NCI-H146 (cell line): ENCODE measurements at places on chromosomes 11 and 22.

DNA sequence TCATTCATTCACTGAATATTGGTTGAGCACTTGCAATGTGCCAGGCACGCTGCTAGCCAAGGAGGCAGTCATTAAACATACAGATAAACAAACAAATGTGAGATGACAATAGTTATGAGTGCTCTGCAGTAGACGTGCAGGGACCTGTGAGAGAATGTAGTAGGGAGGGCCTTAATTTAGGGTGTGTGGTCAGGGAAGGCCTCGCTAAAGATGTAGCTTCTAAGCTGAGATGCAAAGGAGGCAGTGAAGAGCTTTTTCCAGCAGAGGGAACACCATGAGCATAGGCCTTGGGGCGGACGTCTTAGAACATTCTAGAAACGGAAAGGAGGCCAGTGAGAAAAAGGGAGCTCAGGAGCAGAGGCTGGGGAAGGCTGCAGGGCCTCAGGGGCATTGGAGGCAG is 789 bp upstream of the NCF4 start:
- DNase-seq: no peak

DNA sequence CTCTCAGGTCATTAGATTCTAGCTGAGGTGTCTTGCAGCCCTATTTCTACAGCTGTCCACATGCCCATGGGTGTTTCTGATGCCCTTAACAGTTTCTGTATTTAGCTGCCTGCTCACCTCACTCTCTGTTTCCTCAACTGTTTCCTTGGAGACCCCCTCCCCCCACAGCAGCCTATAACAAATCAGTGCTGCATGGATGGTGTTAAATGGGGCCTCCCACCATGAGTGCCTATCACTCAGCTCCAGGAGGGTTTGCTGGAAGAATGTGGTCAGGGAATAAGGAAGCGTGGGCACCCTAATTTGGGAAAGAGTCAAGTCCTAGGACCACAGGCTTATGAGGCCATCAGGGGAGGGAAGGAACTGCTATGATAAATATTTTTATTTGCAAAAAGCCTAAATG is 8.6 kb downstream of the KLHL35 start:
- no peak for DNase-seq

DNA sequence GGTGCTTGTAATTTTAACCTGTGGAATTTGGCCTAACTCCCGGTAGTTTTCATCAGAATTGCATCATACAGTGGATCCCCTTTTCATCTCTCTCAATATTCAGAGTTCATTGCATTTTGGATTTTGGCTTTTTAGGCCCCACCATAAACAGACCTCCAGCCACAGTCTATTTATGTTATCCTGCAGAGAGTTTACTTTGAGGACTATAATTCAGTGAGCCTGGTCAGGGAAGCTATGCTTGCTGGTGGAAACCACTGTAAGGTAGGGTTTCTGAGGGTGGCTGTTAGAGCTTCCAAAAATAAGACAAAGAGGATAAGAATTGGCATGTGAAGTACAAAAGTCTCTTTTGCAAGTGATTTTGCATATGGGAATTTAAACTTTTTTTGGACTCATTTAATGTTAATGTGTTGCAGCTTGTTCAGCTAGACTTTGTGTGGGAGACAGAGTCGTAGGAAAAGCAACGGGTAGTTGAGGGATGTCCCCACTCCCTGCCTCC is 34.8 kb upstream of the DDI1 start:
- no peak for DNase-seq

DNA sequence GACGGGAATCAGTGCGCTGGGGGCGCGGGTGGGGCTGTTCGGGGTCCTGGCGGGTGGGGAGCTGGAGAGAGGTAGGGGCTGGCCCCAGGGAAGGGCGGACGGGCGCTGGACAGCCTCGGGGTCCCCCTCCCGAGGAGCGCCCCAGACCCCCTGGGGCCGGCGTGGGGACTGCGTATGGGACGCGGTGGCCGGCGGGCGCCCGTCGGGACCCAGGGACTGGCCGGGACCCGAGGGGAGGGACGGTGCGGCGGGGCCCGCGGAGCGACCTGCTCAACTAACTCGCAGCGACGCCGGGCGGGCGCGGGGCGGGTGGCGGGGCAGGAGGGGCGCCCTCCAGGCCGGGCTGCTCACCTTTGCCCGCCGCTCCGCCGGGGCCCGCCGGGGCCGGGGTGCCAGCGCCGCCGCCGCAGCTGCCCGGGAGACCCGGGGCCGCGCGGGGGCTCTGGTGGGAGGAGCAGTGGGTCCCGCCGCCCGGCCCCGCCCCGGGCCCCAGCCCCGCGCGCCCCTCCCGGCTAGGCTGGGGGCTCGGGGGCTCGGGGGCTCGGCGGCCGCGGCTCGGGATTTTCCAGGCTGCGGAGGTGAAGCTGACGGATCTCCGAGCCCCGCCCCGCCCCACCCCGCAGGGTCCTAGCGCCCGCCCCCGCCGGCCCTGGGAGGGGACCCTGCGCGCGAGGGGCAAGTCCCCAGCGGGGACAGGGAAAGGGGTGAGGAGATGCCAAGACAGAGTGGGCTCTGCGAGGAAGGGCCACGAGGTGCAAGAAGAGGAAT is 12.3 kb downstream of the STARD10 start:
- peak; percentile 66 for DNase-seq

DNA sequence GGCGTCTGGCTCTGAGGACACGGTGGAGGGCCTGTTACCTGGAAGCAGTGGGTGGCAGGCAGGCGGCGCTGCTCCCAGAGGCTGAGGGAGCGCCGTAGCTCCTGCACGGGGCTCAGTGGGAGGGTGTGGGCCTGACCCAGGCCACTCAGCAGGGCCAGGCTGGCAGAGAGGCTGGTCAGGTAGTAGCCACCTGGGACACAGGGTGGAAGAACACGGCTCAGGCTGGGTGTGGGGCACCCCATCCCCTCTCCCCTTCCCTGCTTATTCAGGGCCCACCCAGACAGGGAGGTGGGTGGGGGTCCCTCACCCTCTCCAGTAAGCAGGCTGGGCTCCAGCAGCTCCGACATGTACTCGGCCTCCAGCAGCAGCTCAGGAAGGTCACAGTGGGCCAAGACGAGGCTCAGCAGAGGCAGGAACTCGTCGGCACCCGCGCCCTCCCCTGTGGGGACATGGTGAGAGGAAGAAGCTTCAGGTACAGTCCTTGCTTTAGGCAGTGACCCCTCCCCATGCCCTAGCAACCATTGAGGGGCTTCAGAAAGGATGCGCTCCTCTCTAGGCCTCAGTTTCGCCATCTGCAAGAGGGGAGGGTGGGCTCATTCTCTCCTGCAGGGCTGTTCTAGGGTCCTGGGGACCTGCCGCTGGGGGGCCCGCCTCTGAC is 2.9 kb downstream of the RIN1 start:
- no peak for DNase-seq

DNA sequence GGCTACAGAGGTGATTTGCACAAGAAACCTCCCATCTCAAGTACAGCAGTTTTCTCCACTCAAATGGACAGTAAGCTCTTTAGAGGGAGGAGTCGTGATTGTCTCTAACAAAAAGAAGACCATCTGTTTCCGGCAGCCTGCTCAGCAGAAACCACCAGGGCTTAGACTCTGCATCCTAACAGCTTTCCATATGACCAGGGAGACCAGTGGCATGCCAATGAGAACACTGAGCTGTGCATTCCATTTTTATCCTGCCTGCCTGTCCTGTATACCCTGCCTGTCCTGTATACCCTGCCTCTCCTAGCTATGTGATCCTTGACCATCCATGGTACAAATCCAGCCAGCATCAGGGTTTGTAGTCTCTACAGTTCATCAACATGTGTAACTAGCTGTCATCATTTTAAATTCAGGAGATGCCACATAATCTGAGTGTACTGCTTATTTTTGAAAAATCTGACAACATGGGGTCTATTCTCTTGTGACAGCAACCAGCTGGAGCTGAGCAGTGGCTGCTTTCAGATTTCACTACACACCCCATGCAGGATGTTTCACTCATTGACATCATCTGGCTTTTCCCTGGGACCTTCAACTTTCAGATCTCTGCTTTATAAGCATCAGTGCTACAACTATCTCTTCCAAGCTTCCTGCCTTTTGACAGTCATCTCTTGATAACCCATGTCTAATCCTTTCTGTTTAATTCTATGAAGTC is 50.5 kb upstream of the POU2AF2 start:
- peak; percentile 11 for DNase-seq

DNA sequence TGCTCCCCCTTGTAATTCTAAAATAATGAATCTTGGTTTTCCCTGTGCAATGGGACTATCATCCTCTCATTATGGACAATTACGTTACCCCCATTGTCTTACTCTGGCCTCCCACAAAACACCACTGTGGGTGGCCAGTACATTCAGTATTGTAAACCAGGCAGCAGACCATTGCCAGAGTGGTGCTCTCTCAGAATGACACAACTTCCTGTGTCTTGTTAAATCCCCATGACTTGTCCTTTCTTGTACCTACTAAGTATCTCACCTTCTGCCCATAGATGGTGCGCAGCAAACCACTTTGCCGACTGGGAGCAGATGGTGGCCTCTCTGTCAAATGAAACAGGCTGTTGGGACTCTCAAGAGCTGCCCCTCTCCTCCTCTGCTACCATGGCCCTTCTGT is 287.1 kb upstream of the RAG2 start:
- DNase-seq: no peak

GRCh38 chr22:23673826-23674690 is 16.8 kb upstream of the RGL4 start:
- DNase-seq: no peak

GRCh38 chr11:105260976-105261375 is 121.4 kb upstream of the CARD18 start:
- DNase-seq: no peak

DNA sequence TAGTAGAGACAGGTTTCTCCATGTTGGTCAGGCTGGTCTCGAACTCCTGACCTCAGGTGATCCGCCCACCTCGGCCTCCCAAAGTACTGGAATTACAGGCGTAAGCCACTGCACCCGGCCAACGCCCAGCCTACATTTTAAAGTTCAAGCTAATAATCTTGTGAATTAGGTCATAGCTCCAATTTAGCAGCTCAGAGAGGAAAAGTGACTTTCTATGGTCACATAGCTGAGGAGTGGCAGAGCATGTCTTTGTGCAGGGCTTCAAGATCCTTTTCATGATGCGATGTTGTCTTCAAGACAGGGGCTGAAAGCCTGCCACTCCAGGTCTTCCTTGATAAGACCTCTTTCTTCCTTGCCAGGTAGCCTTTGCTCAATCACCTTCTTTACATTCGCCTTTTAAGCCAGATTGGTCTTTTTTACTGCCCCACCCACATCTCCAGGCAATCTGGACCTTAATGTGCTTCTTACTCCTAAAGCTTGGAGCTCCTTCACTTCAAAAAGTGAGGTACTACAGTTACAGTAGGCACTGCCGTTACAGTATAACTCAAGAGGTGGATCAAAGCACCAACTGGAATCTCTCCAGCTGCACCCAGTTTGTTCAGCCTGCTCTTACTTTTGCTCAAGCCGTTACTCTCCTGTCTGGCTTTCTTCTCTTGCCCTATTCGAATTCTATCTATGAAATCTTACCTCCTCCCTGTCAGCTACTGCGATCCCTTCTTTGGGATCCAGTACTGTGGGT is 18.2 kb downstream of the YWHAH start:
- DNase-seq: no peak

DNA sequence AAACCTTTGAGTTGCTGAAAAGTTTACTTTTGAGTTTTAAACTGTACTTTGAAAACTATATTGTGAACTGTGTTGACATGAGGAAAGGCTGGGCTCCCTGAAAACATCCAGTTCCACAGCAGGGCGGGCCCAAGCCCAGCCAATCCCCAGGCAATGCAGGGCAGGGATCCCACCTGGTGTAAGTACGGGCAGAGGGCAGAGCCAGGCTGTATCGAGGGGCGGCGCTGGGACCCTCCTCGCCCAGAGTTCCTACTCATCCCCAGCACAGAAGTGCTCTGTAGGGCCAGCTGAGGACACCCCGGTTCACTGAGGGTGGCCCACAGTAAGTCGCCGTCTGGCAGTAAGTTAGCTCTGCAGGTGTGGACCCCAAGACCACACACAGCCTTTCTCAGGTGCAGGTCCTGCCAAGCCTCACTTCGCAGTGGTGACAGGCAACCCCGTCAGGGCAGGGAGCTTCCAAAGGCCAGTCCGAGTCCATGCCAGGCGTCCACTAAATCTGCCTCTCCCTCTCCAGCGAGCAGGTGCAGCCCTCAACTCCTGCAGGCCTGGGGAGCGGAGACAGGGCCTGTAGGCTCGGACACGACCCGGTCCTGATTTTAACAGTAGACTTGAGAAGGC is 6.3 kb downstream of the RASSF7 start:
- DNase-seq: no peak

- no peak for DNase-seq
Measured at GRCh38 chr11:1342946-1343345, 33.5 kb upstream of the TOLLIP start.
